Activated naive CD4-positive, alpha-beta T cell (primary cell): ENCODE measurements at places on chromosomes 2 and 18.

DNA sequence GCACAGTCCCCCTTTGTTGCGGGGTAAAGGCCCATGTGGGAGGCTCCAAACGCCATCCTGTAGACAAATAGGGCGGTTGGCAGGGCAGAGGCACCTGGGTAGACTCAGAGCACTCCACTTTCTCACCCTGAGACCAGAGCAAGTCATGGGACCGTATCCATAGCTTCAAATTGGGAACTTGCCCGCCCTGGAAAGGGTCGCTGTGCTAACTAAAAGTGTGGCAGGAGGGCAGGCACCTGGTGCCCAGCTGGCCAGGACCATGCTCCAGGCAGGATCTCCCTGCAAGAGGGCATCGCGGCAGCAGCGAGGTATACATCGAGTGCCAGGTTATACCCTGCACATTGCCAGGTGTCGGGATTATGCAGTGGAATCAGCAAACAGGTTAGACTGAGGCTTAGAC, 20.8 kb upstream of the SCLY start:
- no peak for DNase-seq

DNA sequence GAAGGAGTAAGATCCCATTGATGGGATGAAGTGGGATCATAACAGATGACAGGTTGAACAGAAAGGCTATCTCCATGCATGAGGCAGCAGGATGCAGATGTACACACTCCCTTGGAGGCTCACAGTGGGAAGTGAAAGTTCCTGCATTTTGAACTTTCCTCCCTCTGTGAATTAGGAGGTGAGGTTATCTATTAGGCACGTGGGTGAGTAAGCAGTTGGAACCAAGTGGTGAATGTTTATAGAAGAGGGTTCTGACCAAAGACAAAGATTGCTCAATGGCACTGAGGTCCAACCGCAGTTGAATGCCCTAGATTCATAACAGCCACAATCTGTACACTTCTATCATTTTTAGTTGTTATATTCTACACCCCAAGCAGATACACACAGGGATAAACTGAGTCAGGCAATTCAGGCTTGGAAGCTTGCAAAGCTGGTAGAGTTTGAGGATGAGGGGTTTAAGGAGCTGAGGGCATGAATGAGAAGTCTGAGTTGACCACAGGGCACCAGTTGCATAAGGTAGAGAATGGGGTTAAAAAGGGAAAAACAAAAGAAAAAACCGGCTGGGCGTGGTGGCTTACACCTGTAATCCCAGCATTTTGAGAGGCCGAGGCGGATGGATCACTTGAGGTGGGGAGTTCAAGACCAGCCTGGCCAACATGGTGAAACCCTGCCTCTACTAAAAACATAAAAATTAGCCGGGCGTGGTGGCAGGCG, 7.1 kb upstream of the KCMF1 start:
- DNase-seq, result no peak

DNA sequence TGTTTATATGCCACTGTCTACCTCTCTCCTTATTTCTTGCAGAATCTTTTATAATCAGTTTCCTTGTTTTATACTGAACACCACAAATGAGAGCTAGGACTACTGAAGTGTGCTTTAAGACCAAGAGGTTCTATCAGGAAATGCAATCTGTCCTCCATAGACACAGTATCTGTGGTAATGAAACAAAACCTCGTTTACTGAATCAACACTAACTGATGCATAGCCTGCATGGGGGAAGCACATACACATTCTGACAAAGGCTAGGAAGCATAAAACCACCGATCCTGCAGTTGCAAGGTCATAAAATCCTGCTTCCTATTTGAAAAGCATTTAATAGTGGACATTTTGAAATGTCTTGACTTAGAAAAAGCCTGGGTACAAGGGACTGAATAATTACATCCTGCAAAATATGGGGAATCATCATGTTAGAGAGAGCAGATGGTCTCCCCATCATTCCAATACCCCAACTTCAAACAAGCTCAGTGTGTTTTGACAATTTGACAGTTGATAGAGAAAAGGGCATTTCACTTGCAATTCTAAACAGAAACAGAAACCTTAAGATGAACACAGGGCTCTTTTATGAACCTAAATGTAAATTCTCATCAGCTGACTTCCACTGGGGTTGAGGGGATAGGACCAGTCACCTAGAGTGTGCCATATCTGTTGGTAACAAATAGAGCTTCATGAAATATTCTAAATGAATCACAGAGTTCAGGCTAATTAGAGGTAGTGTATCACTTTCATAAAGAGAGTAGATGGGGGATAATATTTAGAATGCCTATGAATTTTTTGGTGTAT, 1845.6 kb upstream of the PIK3C3 start:
- no peak for DNase-seq

GRCh38 chr2:157592948-157593347, 35.7 kb downstream of the ACVR1C start:
- no peak for DNase-seq

DNA sequence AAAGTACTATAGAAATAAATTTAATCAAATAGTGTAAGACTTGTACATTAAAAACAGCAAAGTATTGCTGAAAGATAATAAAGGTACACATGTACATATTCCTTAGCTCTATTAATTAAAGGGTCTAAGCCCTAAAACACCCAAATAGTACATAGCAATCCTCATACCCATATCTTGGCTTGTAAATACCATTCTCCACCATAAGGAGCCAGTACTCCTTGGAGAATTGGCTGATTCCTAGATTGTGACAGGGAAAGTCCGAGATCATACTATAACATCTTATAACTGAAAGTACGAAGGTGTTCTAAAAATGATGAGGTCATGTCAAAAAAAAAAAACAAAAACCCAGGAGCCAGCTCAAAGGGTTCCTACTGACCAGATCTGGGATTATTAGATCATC, 614.6 kb downstream of the SUCLG1 start:
- no peak for DNase-seq

- no peak for DNase-seq
These were observed 29.0 kb upstream of the TTR start for GRCh38 chr18:31562726-31563125.

GRCh38 chr2:24875272-24875671, 44.8 kb downstream of the ADCY3 start:
- no peak for DNase-seq

DNA sequence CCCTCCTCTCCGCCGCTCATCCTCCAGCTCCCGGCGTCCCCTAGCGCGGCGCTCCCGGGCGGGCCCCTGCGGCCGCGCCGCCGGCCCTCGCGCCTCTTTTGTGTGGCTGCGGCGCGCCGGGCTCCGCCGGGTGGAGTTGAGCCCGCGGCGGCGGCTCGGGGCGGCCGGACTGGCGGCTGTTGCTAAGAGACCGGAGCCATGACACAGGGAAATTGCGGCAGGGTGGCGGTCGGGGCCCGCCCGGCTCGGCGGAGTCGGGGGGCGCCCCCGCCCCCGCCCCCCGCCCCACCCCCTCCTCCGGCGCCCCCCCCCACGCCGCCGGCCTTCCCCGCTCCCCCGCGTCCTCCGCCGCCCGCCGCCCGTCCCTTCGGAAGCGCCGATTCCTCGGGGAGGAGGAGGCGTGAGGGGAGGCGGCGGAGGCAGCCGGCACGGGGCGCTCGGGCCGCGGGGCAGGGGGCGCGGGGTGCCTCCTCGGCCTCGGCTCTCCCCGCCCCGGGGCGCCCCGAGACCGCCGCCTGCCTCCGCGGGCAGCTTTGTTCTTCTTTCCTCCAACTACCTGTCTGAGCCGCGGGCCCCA, at the start of gene TMEM200C:
TSS of gene TMEM200C (minus strand) at position 224 of the 577 bp plus-strand sequence. CDS start 3,459 bp downstream, outside the sequence.
- no peak for DNase-seq

GRCh38 chr2:136059036-136059472, 58.9 kb downstream of the CXCR4 start:
- DNase-seq, result no peak

- DNase-seq, result no peak
These were observed 218.2 kb downstream of the SH3BP4 start for GRCh38 chr2:235170016-235170415.

DNA sequence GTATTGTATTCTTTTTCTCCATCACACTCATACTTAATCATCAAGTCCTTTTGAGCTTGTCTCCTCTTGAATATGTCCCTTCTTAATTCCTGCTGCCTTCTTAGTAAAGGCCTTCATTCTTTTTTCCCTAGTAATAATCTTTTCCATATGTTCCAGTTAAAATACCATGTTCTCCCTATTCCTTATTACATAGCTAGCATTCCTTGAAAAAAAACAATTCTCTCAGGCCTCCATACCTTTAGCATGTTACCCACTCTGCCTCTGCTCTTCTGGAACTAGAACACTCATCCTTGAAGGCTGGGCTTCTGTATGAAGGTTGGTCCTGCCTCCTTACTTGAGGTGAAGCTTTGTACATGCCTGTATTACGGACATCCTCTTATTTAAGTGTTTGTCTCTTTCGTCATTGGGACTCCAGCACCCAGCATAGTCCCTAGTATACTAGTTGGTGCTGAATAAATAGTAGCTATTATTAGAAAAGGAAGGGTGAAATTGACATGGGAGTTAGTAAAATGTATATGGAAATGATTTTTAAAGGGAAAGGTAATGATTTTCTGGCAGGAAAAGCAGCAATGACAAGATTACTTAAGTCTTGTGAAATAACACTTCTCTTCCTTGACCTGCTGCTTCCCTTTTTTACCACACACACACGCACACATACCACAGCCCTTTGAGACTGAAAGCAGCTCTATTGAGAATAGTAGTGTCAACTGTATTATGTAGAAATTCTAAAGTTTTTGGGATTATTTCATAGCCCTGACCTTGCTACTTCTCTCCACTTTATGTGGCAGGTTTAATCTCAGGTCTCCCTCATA, 45.6 kb downstream of the REL start:
- DNase-seq, result no peak

DNA sequence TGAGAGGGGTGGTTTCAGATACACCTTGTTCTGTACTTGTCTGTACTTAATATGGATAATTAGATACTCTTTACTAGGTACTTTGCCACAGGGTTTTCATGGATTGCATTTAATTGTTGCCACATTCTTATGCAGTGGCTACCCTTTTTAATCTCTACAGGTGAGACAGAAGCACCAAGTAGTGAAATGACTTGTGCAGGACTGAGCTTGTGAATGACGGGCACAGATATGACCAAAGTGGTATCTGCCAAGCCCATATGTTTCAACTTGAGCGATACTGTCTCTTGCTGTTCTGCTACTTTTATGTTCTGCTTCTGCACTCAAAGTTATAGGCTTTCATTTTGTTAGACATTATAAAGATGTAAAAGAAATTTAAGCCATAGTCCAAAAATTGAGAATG, 288.2 kb downstream of the ARHGAP15 start:
- no peak for DNase-seq

GRCh38 chr2:238155761-238156694, 2.7 kb upstream of the ERFE start:
- no peak for DNase-seq

GRCh38 chr2:67243919-67244318, 153.2 kb upstream of the ETAA1 start:
- DNase-seq, result no peak

GRCh38 chr18:22267697-22268096, 98.3 kb downstream of the GATA6 start:
- DNase-seq, result no peak

GRCh38 chr18:54762386-54762785, 65.9 kb upstream of the RAB27B start:
- DNase-seq, result no peak

DNA sequence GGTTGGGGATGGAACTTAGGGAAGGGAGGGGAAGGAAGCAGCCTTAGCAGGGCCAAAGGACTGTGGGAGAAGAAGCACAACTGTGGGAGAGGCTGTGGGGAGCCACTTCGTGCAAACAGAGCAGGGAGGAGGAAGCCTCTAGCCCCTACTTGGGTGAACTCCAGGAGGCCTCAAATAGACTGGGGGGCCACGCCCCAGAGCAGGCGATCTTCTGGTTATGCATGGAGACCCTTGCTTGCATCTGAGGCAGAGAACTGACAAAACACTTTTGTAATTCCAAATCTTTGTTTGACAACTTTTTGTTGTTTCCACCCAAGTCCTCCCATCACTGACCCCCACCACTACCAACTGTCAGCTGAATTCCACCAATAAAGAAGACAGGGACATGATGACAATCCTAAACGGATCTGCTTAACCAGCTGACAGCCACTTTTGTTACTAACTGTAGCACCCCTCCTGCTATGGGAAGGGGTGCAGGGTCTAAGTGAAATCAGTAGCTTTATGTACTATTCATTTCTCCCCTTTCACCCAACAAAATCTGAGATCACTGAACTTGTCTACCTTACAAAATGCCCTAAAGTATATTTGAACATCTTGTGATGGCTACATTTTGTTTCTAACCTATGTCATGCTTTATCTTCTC, 80.5 kb upstream of the CPO start:
- no peak for DNase-seq

GRCh38 chr2:76930056-76930744, 592.0 kb downstream of the LRRTM4 start:
- DNase-seq, result no peak

DNA sequence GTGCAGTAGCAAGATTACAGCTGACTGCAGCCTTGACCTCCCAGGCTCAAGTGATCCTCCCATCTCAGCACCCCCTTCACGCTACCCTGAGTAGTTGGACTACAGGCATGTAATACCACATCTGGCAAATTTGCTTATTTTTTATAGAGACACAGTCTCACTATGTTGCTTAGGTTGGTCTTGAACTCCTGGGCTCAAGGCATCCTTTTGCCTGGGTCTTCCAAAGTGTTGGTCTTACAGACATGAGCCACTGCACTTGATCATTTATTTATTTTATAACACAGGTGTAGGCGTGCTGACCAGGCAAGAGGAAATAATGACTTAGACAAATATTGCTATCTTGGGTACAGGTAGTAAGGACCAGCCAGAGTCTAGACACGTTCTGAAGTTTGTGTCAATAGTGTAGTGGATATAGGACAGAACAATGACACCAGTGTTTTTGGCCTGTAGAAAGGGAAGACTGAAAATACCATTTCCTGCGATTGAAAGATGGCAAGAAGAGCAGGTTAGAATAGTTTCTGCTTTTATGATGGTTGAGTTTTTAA, 71.0 kb upstream of the THUMPD2 start:
- DNase-seq, result no peak

DNA sequence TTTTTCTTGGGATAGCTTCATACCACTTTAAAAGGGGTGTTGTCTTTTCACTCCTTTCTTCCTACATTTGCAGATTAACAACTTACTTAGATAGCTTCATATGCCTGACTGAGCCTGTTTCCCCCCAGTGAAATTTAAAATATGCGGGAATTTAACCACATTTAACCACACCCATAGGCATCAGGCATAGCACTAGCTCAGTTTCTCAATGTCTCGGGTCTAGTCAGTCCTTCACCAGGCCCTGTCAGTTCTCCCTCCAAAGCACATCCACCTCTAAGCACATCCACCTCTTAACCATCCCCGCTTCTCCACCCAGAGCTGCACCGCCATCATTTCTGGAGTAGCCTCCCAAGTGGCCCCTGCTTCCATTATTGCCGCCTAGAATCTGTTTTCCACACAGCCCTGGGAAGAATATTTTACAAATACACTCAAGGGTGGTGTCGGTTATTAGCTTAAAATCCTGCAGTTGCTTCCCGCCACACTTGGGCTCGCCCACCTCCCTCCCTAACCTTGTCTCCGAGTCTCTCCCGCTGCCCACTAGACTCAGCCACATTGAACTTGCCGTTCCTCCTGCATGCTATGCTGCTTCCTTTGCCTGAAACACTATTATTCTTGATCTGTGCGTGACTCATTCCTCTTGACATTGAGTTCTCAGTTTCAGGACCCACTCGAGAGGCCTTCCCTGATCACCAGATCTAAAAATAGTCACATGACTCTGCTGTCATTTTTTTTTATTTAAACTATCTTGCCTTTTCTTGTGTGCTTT, 68.3 kb downstream of the SPTBN1 start:
- no peak for DNase-seq

- DNase-seq, result no peak
These were observed 91.7 kb upstream of the MYO3B start for GRCh38 chr2:170086117-170086688.

GRCh38 chr2:229701716-229702115, 12.6 kb downstream of the DNER start:
- DNase-seq, result no peak
